Activated CD4-positive, CD25-positive, alpha-beta regulatory T cell treated with anti-CD3 and anti-CD28 coated beads, Interleukin-2, amount 50 U/mL, for 24 hours (primary cell): ENCODE measurements at places on chromosomes 4 and X.

GRCh38 chrX:122813876-122814275 lies 370.2 kb upstream of the GRIA3 start:
- no peak for ATAC-seq

DNA sequence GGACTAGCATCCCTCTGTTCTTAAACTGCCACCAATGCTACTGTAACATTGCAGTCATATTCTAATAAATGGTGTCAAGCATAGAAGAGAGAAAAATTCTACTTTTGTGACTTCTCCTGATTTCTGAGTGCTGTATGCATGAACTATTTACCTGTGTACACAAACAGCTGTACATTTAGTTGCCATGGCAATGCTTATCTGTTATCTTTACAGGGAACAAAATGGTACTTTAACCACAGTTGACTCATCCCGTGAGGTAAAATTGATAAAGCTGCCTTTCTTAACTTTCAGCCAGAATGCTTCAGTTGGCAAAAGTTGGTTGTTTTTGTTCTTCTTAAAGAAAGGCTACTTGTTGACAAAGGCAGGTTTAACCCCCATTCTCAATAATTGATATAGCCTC lies 587.5 kb upstream of the MAGEB2 start:
- ATAC-seq, result no peak

GRCh38 chr4:3209551-3210325 lies 39.2 kb upstream of the MSANTD1 start:
- no peak for ATAC-seq

- ATAC-seq, result no peak
These were observed 12.9 kb downstream of the ING2 start for GRCh38 chr4:183517781-183518180.

GRCh38 chrX:119756926-119757635 lies 1.3 kb upstream of the SOWAHD start:
- ATAC-seq, result no peak

DNA sequence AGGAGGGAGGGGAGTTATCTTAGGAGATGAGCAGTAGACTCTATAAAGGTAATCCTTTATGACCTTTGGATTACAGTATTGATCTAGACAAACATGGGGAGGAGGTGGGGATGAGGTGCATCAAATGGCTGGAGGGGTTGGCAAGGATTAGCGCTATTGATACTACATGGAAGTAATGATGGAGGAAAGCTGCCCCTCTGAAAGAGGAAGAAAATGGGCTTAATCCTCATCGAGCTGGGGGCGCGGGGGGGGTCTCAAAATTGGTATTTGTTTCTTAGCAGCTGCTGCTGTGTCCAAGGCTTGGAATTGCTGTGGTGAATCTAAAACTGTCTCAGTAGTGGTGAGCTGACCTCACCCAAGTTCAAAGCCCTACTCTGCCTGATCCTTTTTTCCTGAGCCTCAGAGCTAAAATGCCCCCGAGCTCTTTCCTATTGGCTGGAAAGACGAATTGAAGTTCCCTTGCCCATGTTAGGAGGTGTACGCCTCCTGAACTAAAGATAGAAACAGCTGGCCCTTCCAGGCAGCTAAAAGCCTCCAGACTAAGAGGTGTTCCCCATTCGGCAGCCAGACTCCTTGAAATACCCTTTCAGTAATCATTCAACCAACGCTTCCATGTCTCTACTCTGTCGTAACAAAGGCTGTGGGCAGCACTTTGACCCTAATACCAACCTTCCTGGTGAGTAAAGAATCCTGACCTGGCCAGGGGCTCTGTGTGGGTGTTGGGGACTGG lies at the start of gene ITGB1BP2:
TSS of gene ITGB1BP2 (plus strand) at position 556 of the 730 bp plus-strand sequence. CDS start at position 613, 57 bp downstream.
- ATAC-seq, result no peak

DNA sequence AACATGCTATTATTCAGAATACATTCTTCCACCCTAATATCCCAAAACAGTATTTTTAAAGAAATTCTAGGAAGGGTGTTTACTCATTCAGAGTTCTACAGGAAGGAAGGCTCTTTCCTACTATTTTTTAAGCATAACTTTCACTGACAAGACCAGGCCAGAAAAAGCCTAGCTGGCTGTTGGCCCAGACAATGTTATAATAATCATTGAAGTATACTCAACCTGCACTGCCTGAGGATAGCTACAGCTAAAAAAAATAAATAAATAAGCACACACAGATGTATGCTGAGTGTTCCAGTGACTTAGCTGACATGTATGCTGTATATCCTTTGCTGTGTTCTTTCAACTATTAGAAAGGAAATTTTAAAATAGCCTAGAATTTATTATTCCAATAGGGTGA lies 145.8 kb upstream of the SPRY1 start:
- no peak for ATAC-seq

DNA sequence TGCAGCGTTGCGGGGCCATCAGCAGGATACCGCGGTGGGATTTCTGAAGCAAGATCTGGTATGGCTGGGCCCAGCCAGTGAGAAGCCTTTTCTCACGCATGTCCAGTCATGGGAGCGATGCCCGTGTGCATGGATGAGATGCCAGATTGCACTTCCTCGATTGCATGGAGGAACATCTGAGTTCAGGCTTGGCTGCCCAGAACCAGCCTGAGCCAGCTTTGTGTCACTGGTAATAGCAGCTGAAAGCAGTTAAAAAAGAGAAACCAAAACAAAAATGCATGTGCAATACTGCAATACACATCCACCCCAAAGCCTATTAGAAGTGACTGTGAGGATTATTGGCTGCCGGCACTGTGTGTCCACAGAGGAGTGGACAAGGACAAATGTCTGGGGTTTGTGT lies 59.3 kb downstream of the PSAPL1 start:
- no peak for ATAC-seq

DNA sequence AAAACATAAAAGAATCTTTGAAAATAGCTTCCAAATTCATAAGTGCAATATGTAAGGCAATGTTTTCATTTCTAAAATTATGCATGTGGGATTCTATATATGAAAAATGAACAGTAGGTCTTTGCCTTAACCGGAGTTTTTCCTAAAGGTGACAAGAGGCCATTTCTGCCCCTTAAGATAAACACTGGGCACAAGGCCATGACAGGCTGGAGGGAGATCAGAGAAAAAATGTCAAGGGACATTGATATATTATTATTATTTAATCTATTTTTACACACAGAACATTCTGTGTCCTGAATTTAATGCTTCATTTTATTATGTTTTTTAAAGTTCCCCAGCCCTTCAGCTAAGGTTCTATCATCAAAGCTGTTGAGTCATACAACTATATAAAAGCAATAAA lies 118.8 kb downstream of the CHM start:
- ATAC-seq, result no peak

- ATAC-seq, result no peak
These were observed 779.0 kb downstream of the CCSER1 start for GRCh38 chr4:90906239-90906638.

GRCh38 chrX:24081661-24082154 lies 27.0 kb downstream of the EIF2S3 start:
- ATAC-seq, result no peak

- ATAC-seq, result peak; percentile 64
These were observed 151.7 kb upstream of the TBL1X start for GRCh38 chrX:9312922-9313867.

DNA sequence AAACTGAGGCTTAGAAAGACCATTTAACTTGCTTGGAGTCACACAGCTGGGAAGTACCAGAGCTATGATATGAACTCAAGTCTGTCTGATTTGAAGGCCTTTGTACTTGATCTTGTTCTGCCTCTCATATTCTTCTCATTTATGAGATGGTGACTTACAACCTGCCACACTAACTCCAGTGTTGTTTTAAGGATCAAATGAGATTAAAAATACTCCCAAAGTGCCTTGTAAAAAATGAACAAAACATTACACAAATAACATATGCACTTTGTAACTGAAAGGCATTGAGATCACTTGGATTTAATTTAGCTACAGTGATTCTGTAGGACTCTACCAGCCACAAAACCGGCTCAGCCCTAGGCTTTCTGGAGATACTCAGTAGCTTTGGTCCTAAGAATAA lies 15.6 kb upstream of the MAP7D3 start:
- ATAC-seq, result no peak

DNA sequence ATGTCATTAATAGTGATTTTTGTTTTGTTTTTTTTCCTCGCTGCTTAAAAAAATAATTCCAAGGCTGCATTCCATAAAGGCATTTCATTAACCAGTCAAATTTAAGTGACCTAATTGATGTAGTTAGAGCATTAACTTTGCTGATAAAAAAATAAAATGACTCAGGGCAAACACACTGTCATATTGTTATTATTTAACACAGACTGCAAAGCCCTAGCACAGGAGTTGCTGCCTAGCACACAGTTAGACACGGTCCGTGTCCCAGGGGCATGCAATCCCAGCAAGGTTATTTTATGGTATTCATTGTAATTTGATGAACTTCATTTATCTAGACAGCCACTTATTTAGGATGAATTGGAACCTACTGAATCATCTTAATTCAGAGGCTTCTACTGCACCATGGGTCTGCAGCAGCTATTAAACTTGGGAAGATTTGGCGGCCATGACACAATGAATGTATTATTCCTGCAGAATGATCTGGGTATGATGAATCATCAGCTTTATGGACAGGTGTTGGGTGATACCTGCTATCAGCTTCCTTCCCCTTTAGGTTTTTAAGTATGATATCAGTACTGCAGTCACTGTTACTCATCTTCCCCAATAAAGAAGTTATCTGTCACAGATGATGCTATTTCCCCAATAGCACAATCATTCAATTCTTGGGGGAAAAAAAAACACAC lies 182.7 kb downstream of the PPARGC1A start:
- ATAC-seq, result no peak

GRCh38 chr4:110970642-110971041 lies 347.8 kb upstream of the PITX2 start:
- ATAC-seq, result no peak

GRCh38 chr4:158036998-158037397 lies 135.8 kb downstream of the GASK1B start:
- no peak for ATAC-seq

DNA sequence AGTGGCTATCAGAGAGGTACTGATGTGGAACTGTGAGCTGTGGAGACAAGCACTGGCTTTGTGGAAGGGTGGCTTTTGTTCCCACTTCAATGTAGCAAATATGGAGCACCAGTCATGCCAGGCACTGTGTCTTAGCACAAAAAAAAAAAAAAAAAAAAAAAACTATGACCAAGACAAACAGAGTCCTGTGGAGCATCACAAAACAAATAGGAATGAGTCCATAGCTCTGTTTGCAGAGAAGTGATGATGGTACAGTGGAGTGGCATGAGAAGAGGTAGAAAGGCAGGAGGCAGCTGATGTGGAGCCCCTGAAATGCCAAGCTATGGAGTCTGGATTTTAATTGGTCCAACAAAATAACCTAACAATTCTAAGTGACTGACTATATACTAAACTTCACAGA lies 116.9 kb downstream of the RAB28 start:
- ATAC-seq, result no peak

DNA sequence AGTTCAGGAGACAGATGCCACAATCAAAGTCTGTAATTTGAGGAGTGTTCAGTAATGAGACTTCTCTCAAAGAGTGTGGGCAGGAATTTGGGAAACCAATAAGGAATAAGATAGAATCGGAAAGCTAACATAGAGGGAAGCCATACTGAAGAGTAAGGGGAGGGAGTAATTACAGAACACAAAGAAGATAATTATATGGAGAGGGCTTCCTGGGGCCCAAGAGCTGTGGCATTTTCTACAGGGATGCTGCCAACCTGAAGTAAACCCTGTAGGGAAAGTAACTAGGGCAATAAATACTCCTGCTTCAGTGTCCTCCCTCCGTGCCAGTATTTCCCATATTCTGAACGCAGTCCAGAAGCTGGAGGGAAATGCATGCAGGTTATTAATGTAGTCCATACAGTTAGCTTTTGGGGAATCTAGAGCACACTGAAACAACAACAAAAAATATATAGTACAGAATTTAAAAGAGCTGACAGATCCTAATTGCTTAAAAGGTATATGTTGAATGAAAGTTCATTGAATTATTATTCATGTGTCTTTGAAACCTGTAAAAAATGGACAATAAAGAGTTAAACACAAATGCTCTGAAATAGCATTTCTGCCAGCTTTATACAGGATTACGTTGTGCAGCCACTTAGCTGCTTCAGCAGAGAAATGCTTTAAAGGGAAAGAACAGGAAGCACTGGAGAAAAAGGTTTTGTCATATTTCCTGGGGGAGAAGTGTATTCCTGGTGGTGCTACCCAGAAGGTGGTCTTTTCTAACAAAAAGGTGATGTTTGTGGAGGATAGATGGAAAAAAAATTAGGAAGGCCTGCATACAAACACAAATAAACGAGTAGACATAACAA lies 48.0 kb downstream of the CXXC4 start:
- no peak for ATAC-seq

DNA sequence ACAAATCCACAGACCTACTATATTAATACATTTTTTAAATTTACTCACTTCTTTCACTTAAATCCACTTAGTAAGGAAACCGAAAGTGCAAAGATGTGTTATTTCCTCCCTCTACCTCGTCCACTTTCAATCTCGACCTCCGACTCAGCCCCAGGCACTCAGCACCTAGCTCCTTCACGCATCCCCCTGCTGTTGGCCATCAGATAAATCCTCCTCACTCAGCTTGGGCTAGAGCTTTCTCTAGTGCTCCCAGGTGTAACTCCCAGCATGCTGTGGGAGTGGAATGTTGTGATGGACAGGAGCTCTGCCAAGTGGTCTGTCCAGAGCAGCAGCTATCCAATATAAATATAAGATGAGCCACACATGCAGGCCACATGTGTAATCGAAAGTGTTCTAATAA lies 26.7 kb upstream of the TEC start:
- peak; percentile 80 for ATAC-seq

DNA sequence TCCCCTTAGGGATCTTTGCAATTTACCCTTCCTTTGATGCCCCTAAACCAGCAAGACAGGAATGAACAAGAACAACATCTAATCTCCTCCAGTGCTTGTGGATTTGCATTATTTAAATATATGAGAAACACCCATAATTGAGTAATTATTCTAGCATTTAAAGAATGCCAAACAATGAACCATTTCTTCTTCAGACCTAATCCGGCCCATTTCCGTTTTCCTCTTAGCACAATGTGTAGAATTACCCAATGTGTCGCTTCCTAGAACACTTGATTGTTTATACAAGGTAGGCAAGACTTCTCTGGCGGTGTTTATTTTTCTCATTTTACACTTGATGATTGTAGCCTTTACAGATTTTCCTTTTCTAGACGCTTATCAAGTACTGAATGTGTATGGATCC lies 43.5 kb downstream of the CLDN34 start:
- ATAC-seq, result no peak

DNA sequence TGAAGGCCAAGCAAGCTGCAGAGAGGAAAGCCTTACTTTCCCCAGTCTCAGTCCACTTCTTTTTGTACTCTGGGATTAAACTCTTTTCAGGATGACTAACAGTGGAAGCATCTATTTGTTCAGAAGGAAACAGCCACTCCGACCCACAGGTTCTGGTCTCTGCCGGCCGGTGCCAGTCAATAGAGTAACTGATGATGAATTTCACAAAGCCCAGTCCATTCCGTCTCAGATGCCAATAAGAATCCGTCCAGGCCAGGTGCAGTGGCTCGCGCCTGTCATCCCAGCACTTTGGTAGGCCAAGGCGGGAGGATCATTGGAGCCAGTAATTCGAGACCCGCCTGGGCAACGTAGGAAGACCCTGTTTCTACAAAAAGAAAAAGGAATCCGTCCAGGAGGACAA lies 58.5 kb upstream of the HELT start:
- ATAC-seq, result no peak

- ATAC-seq, result no peak
These were observed 37.8 kb upstream of the FUNDC1 start for GRCh38 chrX:44580466-44580865.

- ATAC-seq, result no peak
These were observed 31.6 kb upstream of the CT47C1 start for GRCh38 chrX:119041175-119041574.
